ENCODE measurements at places on chromosomes 1 and 21. TPM values are rescaled to one million over a fixed set of nuclear protein-coding genes. Genes with fewer than 3 reads are reported as not detected.

The AGO4 gene
- 30.5 TPM for total RNA-seq

The RNF186 gene
- 0.18 TPM for total RNA-seq

The OR2L13 gene
- total RNA-seq: not detected

The IGFN1 gene
- total RNA-seq: 2.8 TPM

The MROH7 gene
- 7.9 TPM for total RNA-seq

The B3GALT5 gene
- total RNA-seq: 1.9 TPM

The KRTAP8-1 gene
- not detected for total RNA-seq

The SYCP1 gene
- total RNA-seq: not detected

The F13B gene
- not detected for total RNA-seq

The HPCA gene
- 0.58 TPM for total RNA-seq

The PLPPR4 gene
- 2.2 TPM for total RNA-seq

The MTFR1L gene
- 54.4 TPM for total RNA-seq

The SDHB gene
- 89.6 TPM for total RNA-seq

The S100A3 gene
- total RNA-seq: not detected

The COL11A1 gene
- total RNA-seq: 9.1 TPM

The C21orf58 gene
- total RNA-seq: 10.9 TPM

The MANEAL gene
- 5.8 TPM for total RNA-seq

The SH3D21 gene
- 19.5 TPM for total RNA-seq

The RASAL2 gene
- total RNA-seq: 26.8 TPM

The IL19 gene
- 0.70 TPM for total RNA-seq

The DIP2A gene
- 51.3 TPM for total RNA-seq

The VASH2 gene
- total RNA-seq: 21.6 TPM

The NPHS2 gene
- total RNA-seq: 46.4 TPM

The FAM177B gene
- total RNA-seq: not detected

The TOMM20 gene
- total RNA-seq: 112 TPM

The NR1I3 gene
- 0.23 TPM for total RNA-seq

The GLIS1 gene
- 3.0 TPM for total RNA-seq

The PRKCZ gene
- 18.8 TPM for total RNA-seq

The FCRLB gene
- 5.0 TPM for total RNA-seq

The ATP1A2 gene
- total RNA-seq: 36.4 TPM

The MYOM3 gene
- total RNA-seq: 142 TPM

The SPRR2E gene
- not detected for total RNA-seq

The MTF2 gene
- 49.6 TPM for total RNA-seq

The BACH1 gene
- total RNA-seq: 79.8 TPM

The SPATA17 gene
- 10.7 TPM for total RNA-seq

The DYRK3 gene
- total RNA-seq: 11.6 TPM

The ASAP3 gene
- total RNA-seq: 40.1 TPM

The ZNF683 gene
- not detected for total RNA-seq

The LHX4 gene
- not detected for total RNA-seq

The PMVK gene
- total RNA-seq: 15.4 TPM

The KCNJ9 gene
- total RNA-seq: 0.12 TPM

The OR2T3 gene
- total RNA-seq: not detected

The GIPC2 gene
- 7.5 TPM for total RNA-seq

The KRTAP7-1 gene
- total RNA-seq: not detected

The UTP25 gene
- total RNA-seq: 7.2 TPM

The SPTA1 gene
- total RNA-seq: 22.7 TPM

The TEKT2 gene
- 5.0 TPM for total RNA-seq

The LRIF1 gene
- total RNA-seq: 10.0 TPM

All from metanephros (tissue), 2 donors.